ENCODE measurements at places on chromosomes 1 and 21.

- DNase-seq: no peak
These were observed 10.2 kb upstream of the PRDX1 start for GRCh38 chr1:45531873-45532272.

GRCh38 chr1:81509594-81509993 lies 291.1 kb upstream of the ADGRL2 start:
- DNase-seq: no peak

GRCh38 chr1:221865808-221866207 lies 123.9 kb upstream of the DUSP10 start:
- DNase-seq: no peak

- DNase-seq: no peak
These were observed 75.6 kb downstream of the TAS1R2 start for GRCh38 chr1:18783705-18784481.

GRCh38 chr1:182071924-182072323 lies 10.4 kb upstream of the ZNF648 start:
- DNase-seq: no peak

GRCh38 chr1:67711855-67712212 lies 26.8 kb downstream of the GADD45A start:
- DNase-seq: no peak

GRCh38 chr1:22846458-22846857 lies 126.2 kb downstream of the LACTBL1 start:
- no peak for DNase-seq

GRCh38 chr1:24096009-24096738 lies 15.8 kb downstream of the MYOM3 start:
- no peak for DNase-seq

- no peak for DNase-seq
These were observed 156.8 kb upstream of the LRRC7 start for GRCh38 chr1:69410893-69411292.

GRCh38 chr1:168637350-168637991 lies 61.1 kb downstream of the XCL1 start:
- no peak for DNase-seq

DNA sequence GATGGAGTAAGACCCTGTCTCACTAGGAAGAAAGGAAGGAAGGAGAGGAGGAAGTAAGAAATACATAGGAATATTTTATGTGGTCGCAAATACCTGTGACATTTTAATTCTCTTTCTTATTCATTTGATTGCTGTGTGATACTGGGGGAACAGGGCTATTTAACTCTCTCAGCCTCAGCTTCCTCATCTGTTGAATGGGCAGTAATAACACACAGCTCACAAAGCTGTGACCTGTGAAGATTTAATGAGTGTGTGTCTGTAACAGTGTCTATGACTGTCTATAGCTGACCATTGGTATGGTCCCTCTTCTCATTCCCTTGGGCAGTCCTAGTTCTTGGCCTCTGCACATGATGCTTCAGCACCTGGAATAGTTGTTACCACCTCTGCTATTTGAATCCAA lies 13.6 kb upstream of the GPR161 start:
- no peak for DNase-seq

DNA sequence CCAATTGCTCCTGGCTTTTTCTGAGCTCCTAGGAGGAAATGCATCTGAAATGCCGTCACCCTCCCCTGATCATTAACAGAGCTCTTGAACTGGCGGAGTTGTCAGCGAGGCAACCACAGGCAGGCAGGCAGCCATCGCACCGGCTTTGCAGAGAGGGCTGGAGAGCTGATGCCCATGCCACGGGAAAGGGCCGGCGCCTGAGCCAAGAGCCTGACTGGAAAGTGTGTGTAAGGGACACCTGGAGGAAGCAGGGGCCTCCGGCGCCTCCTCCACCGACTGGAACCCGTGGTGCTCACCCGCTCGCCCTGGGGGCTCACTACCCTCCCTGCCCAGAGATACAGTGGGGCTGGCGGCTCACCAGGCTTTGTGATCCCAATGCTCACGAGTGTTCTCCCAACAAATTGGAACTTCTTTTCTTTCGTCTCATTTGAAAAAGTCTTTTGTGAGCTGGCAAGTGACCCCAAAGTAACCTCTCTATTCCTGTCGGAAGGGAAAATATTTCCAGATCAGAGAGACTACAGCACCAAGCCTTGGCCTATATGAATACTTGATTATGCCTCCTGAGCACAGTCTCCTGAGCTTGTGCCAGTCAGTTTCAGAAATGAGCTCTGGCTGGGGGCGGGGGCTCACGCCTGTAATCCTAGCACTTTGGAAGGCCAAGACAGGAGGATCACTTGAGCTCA lies 97.7 kb upstream of the SLC25A33 start:
- no peak for DNase-seq

DNA sequence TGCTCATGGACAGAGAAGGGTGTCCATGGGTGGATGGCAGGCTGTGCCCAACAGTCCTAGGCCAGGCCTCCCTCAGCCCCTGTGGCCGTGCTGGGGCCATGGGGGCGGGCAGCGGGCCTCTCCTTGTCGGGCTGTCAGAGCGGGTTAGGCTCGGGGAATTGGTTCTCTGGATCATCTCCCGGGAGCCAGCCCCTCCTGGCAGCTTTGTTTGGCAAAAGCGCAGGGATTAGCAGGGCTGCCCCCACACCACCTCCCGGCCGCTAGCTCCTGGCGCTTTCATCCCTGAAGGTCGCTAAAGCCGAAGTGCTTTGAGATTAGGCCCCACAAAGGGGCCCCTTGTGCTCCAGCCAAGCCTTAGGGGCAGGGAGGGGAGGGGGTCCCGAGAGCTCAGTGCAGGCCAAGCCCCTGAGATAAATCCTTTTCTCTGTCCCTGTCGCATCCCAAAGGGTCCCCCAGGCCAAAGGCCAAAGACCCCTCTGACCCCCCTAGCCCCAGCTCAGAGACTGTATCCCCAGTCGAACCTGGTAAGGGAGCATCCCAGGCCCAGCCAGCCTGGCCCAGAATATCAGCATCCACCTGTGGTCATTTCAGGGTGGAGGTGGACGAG lies 9.8 kb upstream of the DMBX1 start:
- DNase-seq: no peak

DNA sequence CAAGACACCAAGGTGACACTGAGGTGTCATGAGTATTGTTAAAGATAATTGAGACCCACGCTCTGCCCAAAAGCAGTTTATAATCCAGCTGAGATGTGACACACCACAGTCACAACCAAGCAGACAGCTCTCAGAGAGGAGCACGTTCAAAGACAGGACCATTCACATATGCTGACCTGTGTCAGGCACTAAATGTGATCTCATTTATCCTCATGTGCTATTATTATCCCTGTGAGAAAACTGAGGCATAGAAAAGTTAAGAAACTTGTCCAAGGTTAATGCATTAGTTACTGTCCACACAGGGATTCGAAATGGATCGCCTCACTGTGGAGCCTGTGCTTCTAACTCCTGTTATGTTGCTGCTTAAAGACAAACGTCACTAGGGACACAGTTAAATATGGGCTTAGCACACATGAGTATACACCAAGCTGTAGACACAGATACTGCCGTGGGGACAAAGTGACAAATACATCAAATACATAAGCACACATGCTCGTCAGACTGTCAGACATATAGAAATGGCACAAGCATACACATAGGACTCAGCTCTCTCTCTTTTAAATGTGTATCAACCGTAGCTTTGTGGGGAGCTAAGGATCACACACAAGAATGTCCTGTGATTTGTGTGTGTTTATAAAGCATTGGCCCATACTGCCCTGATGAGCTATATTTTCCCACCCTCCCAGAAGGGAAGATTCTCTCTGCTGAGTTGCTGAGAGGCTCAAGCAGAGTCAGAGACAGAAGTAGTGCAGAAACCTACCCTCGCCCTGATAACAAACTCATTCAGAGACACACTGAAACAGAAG lies 3.5 kb upstream of the IGSF8 start:
- no peak for DNase-seq

DNA sequence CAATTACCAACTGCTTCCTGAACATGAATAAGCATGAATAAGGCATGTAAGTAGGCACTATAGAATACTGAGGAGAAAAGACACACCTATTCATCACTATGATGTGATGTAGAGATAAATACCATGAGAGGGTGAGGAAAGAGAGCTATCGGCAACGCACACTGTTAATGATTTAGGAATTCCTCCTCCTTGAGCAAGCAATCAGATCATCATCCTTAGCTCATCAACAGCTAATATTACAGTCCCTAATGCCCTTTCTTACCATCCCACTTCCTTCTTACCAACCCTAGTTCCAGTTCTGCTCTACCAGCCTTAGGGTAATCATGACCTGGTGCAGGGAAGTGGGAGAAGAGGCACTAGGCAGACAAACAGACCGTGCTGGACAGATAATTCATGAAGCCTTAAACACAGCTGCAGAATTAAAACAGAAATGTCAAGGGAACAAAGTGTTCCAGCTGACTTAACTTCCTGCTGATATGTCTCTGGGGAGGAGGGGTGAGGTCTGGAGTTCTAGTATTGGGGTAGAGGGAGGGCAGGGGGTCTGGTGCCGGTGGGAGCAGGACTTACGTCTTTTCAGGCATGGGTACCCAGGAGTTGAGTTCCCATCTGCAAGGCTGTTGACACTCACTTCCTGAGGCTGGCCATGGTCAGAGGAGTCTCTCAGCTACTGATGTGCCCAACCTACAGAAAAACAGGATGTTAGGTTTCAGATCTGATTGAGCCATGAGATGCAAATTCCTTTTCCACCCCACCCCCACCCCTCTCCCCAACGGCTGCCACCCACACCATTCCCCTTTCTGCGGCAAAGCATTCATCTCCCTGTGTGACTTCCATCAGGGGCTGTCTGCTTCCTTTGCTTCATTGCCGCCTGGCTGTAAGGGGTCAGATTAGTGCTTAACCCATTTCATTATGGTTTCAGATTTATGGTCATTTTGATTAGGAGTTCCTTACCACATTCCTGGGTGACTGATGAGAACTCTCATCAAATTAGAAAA lies 12.6 kb upstream of the RCSD1 start:
- DNase-seq: no peak

DNA sequence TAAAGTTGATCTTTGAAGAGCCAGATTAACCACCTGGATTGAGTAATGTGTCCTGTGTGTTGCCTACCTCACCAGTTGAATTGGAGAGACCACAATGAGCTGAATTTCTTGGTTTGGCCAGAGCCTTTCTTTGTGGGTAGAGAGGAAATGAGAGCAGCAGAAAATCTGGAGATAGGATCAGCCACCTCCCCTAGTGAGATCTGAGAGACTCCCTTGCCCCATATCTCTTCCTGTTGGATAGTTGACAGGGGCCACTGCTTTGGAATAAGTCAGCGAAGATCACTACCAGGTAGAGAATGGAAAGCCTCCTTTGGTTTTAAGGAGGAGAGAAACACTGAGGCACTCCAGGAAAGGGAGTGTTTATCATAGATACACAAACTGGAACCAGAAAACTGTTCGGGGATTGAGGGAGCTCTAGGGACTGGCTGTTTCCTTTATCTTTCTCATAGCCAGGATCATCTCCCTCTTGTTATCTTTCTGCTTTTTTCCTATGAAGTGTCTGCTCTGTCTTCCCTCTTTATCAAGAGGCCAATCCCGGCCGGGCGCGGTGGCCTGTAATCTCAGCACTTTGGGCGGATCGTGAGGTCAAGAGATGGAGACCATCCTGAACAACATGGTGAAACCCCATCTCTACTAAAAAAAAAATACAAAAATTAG lies 21.3 kb upstream of the ZNF326 start:
- no peak for DNase-seq

DNA sequence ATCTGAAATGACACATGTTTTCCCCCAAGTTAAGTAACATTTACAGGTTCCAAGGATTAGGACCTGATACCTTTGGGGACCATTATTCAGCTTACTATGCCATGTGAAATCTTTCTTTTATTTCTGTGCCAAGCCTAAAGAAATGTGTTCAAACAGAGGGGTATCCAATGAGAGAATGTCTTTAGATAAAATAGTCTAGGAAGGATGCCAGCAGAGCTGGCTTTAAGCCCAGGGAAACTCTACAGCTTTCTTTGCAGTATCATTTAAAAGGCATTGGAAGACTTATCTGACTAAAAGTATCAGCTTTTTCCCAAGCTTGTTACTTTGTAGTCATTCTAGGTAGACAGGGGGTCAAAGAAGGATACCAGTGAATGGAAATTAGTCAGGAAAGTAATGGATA lies 860.4 kb downstream of the PLA2G4A start:
- DNase-seq: no peak

- no peak for DNase-seq
These were observed 19.6 kb upstream of the COQ8A start for GRCh38 chr1:226920446-226920894.

GRCh38 chr21:41954654-41955499 lies 1.1 kb upstream of the C2CD2 start:
- no peak for DNase-seq

- no peak for DNase-seq
These were observed 187.8 kb downstream of the LRRIQ3 start for GRCh38 chr1:74010206-74010605.

DNA sequence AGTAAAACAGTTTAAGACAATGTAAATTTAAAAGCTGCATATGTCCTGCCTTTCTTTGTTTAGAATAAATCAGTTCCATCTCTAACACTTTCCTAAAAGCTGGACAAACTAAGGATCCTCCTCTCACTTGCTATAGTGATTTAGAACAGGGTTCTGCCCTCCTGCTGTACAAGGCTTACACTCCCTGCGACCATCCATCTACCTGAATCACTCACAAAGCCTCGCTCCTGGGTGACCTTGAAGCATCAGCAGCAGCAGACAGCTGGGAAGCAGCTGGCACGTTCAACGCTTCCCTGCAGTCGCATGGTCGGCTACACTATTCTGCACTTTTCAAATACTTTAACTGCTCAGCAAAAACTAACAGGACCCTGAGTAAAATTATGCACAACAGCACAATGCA lies 128.0 kb downstream of the NTPCR start:
- DNase-seq: no peak

- DNase-seq: no peak
These were observed 1.9 kb upstream of the LINGO4 start for GRCh38 chr1:151807131-151807530.

GRCh38 chr21:17925899-17926298 lies 106.7 kb upstream of the C21orf91 start:
- DNase-seq: no peak

GRCh38 chr1:25186161-25187007 lies 45.9 kb downstream of the SYF2 start:
- DNase-seq: no peak

DNA sequence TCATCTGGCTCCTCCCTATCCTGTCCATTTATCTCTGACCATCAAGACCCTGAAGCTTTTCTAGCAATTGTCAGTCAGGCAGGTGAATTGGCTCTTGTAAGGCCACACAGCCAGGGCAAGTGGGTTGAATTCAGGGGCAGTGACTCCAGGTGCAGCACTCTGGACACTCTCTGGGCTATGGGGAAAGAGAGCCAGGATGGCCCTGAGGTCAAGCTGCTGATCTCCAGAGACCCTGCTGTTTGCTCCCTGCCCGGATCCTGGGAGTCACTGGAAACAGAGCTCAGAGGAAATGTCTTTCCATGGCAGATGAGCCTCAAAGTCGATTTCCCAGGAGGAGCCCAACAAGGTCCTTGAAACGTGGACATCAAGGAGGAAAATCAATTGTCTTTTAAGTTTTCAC lies 184.4 kb downstream of the C1orf94 start:
- DNase-seq: no peak

- no peak for DNase-seq
These were observed 102.5 kb upstream of the KIF26B start for GRCh38 chr1:245052258-245052657.

All from stimulated activated CD8-positive, alpha-beta memory T cell treated with anti-CD3 and anti-CD28 coated beads, Interleukin-4, amount 100 ng/mL, for 4 hours (primary cell).